ENCODE measurements at places on chromosomes 7 and 10.

GRCh38 chr7:152579070-152579469 lies 96.9 kb downstream of the XRCC2 start:
- no peak for DNase-seq

- DNase-seq: peak; percentile 82
Observed at GRCh38 chr7:5636914-5637313, 144.5 kb downstream of the RNF216 start.

- peak; percentile 67 for DNase-seq
Observed at GRCh38 chr7:103541026-103541425, 95.0 kb upstream of the SLC26A5 start.

DNA sequence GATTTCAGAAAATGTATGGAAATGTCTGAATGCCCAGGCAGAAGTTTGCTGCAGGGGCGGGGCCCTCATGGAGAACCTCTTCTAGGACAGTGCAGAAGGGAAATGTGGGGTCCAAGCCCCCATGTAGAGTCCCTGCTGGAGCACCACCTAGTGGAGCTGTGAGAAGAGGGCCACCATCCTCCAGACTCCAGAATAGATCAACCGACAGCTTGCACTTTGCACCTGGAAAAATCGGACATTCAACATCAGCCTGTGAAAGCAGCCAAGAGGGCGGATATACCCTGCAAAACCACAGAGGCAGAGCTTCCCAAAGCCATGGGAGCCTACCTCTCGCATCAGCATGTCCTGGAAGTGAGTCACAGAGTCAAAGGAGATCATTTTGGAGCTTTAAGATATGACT lies 14.3 kb downstream of the RPEL1 start:
- DNase-seq: no peak

DNA sequence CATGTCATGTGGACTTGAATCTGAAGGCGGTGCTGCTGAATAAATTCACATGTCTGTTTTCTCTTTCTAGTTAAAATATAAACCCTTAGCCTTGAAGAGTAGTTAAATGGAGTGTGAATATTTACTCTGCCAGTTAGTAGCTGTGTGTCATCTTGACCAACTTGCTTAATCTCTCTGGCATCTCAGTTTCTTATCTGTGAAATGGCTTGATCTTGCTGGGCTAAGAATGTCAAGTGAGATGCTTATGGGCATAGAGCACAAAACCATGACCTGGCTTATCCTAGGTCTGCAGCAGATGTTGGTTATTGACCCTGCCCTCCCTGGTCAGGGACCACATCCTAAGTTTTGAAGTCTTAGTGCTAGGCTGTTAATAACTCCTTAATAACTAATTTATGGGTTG lies 16.6 kb downstream of the ARID5B start:
- DNase-seq: no peak

GRCh38 chr7:73605601-73606220 lies 18.6 kb downstream of the MLXIPL start:
- no peak for DNase-seq

- no peak for DNase-seq
Observed at GRCh38 chr10:2358586-2358985, 621.3 kb upstream of the ADARB2 start.

DNA sequence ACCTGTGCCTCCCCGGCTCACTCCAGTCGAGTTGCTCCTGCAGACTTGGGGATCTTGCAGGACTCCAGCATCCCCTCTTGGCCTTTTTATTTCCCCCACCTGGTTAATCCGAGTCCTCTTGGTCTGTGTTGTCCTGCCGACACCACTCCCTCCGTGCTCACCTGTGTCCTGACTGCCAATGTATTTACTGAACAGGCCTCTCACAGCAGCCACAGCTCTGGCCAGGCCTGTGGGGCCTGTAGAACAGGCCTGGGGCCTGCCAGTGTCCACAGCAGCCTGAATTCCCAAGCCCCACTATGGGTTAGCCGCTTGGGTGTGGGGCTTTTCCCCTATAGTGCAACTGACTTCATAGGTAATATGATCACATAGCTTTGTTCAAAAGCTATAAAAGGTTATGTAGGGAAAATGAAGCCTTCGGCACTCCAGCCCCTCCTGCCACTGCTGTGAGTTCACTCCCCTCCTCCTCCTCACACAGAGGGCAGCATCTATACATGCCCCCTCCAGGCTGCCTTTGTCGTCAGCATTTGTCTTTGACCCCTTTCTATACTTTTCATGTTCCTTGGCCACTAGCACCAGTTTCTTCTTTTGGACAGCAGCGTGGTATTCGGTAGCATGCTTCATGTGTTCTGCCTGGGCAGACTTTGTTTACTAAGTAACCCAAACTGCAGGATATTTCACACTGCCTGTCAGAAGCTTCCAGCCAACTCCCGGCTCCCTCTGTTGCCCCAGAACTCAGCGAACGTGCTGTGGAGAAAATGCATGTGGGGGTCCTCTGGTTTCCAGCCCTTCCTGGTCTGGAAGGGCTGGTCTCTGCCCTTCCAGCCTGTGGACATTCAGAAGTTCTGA lies 46.1 kb downstream of the ZNF467 start:
- no peak for DNase-seq

DNA sequence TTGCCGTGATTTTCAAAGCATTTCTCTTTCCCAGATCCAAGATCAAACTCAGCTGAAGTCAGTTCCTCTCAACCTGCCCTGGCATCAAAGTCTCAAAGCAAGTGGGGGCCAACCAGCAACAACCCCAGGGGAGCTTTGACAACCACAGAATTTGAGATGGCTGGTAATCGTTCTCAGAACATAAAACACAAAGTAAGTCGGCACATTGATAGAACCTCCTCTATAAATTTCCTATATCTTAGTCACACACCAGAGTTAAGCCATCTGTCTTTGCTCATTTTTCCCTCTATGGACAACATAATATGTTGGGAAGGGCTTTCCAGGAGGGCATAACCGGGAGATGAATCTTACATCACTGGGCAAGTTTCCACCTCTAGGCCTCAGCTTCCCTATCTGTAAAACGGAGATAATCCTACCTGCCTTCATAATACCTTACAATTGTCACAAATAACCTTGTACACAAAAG lies 1.2 kb upstream of the DNAJC9 start:
- DNase-seq: no peak

GRCh38 chr10:103622935-103623574 lies 129.6 kb downstream of the NEURL1 start:
- no peak for DNase-seq

DNA sequence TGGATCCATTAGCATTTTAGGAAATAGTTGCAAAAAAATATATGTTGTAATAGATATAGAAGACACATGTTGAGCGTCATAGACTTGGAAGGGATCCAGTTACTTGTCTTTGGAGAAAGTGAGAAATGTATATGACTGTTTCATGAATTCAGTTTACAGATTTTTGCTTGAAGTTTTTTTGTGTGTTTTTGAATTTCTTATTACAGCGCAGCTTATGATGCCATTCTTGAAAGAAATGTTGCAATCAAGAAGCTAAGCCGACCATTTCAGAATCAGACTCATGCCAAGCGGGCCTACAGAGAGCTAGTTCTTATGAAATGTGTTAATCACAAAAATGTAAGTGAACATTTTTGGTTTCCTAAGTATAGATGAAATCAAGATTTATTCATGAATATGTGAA lies 98.2 kb downstream of the MAPK8 start:
- DNase-seq: no peak

DNA sequence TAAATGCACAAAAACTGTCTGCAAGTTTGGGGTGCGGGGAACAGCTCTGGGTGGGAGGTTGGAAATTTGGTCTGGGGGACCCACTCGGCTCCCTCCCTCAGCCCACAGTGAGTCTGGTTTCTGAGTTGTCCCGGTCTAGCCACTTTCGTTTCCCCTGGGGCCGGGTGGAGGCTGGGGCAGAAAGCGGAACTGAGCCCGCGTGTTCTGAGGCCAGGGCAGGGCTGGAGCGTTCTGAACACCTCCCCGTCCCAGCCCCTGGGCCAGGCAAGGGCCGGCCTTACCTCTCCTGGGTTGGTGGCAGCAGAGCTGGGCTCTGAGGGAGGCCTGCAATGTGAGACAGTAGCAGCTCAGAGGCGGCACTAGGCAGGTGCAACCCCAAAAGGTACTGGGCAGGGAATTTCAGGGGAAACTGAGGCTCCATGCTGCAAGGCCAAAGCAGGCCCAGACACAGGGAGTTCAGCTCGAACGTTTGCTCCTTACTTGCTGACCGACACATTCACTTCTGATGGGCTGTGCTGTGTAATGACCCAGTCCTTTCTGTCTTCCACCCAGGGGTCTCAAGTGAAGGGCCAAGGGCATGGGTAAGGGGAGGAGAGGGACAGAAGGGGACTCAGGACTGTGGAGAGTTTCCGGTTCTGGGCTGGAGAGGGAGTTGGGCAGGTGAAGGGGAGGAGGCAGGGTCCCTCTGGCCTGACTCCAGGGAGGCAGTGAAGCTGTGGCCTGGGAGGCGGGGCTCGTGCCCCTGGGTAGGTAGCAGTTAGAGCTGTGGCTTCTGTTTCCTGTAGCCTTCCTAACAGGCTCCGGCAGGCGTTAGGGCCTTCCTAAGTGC lies 3.0 kb downstream of the IRF5 start:
- no peak for DNase-seq

DNA sequence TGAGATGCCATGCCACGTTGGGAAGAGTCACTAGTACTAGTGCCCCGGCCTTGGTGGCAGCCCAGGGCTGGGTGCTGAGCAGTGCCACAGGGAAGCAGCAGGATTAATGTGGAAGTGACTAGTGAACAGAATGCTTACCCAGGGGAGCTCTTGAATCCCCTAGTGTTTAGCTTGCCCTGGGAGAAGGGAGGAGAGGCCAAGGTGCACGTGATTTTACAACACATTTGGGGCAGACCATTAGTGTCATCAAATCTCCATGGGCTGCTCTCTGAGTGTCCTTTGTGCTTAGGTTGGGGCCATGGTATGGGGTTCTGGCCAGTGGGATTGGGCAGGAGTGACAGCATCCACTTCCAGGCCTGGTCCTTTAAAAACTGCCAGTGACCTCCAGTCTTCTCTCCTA lies 37.5 kb downstream of the ARHGAP22 start:
- DNase-seq: no peak

DNA sequence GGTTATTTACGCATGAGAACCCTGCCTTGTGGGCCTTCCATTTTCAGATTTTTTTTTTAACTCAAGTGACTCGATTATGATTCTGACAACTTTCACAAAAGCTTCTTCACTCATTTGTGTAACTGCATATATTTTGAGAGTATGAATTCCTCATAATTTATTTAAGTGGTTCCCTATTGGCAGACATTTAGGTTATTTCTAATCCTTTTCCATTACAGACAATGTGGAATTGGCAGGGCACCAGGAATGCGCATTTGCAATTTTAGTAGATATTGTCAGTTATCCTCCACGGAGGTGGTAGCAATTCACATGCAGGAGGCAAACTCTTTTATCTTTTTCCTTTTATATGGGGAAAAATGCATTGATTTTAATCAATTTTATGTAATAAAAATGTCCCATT lies 2.5 kb downstream of the TMEM176B start:
- no peak for DNase-seq

- DNase-seq: no peak
Observed at GRCh38 chr7:103984050-103984449, 5.4 kb downstream of the RELN start.

Measured in right hindlimb (tissue), 1 donor.